ENCODE measurements at places on chromosomes 1 and 21.

GRCh38 chr1:29123887-29124365, at the start of gene TMEM200B:
Gene TMEM200B, minus strand, starts transcription at chr1:29123903. Its CDS starts 2,075 bp downstream, at chr1:29121828.
- no peak for DNase-seq

DNA sequence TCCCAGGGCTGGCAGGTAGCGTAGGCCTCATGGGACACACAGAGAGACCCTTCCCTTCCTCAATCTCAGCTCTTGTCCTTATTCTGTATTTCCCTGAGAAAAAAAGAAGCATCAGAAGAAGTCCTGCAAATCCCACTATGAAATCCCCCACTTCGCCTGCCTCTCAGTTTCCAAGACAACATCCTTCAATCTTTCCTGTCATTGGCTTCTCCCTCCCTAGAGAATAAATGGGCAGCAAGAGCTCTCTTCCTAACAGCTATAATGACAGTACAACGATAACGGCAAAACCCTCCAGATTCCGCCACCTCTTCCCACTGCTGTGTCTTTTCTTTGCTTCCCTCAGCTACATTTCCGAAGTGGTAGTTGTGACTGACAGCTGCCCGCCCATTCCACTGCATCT, 41.6 kb upstream of the NTPCR start:
- DNase-seq = no peak

DNA sequence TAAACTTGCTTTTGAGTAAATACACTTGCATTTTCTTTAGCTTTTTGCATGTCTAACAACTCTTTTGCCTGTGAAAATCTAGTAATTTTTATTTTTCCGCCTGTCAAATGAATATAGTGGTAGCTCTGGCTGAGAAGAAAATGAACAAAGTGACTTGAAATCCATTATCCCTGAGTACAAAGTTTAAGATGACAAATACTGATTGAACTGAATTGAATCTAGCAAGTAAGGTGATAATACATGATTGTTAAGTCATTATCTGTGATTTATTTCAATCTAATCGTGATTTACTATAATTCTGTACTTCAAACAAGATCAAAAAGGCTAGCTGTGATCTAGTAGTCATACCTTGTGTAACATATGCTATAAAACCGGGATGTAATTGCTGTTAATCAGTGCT, 42.8 kb downstream of the CHRM3 start:
- no peak for DNase-seq

GRCh38 chr1:62325681-62326080, 6.4 kb upstream of the KANK4 start:
- no peak for DNase-seq

DNA sequence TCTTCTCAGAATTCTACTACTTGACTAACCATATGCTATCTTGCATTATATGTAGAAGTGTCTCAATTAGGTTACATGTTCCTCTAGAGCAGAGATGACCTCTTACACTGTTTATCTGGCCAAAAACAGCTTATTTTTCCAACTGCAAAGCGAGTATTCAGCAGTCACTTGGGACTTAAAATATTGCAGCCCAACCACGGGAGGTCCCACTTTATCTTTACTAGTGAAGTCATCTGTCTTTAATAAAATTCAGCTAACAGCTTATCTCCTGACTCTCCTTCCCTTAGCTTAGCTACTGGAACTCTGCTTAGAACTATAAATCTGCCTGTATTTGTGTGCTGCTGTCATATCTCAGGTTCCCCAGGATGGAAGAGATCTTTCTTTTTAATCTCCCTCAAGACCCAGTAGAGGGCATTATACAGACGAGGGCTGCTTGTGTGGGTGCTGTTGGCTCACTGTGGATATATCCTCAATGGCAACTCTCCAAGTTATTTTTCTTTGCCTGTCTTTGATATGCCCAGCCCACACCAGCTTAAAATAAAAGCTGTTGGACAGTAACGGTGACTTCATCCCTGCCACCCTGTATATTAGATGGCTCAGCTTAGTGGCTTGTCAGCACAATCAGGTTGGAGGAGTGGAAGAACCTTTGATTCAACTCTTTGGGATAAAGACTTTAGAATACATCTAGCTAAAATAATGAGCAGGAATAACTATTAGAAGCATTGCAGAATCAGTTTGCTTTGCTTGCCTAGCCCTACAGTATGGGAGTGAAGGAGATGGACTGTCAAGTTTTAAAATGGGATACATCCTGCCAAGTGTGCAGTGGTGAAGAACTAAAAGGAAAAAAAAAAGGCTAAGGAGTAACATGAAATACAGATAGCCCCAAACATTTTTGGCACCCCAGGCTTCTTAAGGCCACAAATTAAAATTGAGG, 9.6 kb downstream of the ENSA start:
- DNase-seq = no peak

DNA sequence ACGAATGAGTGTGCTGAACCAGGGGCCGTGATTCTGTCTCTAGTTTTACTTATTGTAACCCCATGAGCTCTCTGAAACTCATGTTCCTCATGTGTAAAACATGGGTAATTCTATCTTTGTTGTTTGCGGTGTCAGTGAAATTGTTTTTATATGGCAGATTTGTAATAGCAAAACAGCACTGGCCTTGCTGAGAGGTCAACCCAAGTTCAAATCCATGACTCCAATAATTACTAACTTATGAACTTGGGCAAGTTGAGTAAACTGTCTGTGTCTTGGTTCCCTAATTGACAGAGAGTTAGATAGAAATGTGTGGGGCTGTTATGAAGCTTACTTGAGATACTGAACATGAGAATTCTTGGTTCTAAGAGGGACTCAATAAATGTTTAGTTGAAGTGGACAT, 17.8 kb downstream of the C1orf116 start:
- no peak for DNase-seq

DNA sequence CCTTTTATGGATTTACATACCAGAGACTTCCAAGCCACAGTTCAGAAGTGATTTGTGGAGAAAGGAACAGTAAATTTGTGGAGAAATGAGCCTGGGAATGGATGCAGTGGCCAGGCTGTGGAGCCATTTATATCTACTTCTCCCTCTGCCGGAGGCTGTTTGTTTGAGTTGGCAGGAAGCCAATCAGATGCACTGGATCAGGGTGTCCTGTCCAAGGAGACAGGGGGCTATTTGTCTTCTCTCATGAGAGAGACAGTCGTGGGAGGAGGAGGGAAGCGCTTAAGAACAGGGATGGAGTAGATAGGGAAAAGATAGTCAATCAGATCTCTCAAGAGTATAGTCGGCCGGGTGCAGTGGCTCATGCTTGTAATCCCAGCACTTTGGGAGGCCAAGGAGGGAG, 2.8 kb upstream of the HAPLN2 start:
- no peak for DNase-seq

Measured in effector CD8-positive, alpha-beta T cell (primary cell).